Fibroblast of skin of right biceps (primary cell): ENCODE measurements at places on chromosomes 2 and 18.

- DNase-seq, result peak; percentile 77
Observed at GRCh38 chr2:158414538-158414937, 42.0 kb downstream of the CCDC148 start.

DNA sequence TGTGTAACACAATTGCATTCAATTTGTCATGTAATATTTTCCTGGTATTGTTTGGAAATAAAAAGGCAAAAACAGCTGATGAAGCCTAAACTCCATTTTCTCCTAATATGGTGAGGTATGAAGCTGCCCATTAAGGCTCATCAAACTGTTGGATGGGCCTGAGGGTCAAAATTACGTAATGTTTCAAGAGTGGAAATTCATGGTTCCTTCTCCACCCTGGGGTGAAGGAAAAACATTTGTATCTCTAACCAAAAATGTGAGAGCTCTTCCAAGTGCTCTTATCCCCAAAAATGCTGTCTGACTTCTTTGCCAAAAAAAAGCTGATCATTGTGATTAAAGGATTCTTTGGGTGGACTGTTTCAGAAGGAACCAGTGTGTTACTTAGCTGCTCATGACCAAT, 91.8 kb downstream of the ARHGAP28 start:
- DNase-seq, result peak; percentile 65

DNA sequence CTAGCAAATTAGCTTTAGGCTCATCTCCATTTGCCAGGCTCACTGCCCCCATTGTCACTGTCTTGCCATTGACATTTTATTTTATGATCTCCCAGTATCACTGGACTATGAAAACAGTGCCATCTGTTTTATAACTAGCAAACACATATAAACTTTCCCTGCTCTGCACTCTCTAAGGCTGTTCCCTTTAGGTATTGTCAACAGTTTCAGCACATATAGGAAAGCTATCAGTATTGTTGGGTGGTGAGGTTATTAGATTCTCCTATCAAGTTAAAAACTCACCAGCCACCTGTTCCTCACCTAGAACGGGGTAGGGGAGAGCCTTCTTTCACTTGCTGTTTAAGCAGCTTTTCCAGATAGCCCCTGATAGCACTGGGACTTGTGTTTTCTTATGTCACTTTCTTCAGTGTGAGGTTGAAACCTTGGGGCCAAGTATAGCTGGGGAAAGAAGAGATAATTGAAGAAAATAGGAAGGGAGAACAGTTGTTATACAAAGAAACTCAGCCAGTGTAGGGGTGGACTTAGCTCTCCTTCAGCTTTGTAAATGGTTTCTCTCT, 32.5 kb downstream of the CFLAR start:
- DNase-seq, result no peak

DNA sequence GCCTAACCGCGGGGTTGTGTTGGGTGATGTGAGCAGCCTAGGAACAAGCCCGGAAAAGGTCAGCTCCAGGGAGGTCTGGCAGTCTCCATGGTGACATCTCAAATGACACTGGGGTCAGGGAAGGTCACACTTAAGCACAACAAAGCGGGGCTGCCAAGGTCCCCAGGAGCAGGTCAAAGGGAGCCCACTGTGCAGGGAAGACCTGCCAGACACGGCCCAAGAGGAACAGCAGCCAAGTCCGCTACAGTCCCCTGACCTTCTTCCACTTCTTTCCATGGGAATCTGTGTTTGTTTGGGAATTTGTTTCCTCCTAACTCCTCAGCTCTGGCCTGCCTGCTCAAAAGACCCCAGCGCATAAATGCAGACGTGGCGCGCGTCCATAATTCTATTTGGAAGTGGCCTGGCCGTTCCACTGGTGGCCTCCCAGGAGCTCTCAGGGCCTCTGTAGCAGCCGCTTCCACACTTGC, 232.1 kb upstream of the COPS8 start:
- no peak for DNase-seq

DNA sequence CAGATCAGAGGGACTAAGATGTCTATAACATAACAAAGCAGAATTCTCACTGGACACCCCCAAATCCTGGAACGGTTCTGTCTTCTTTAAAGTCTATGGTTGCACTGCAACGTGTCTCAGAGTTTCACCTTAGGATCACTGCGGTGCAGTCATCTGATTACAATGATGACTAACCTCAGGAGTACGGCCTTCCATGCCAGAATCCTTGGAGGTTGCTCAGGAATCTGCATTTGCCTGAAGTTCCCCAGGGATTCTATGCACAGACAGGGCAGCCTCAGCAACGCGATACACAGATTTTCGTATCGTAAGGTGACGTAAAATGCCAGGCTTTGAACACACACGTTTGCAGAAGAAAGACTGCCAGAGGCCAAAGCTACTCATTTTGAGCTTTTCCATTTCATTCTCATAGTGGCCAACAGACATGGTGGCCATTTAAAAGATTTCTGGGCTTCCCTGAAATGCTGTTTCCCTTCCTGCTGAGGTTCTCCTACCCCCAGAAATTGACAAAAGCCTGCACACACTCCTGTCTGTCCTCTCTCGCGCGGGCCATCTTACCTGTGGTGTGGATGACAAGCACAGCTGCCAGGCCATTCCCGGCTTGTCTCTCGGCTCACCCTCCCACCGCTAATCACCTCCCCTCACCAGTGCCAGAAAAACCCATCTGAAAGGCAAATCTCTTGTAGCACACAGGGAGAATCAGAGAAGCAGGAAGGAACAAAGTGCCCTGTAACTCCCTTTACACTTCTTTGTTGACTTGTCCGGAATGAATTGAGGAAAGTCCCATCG, 148.8 kb downstream of the ACKR3 start:
- DNase-seq, result peak; percentile 65

DNA sequence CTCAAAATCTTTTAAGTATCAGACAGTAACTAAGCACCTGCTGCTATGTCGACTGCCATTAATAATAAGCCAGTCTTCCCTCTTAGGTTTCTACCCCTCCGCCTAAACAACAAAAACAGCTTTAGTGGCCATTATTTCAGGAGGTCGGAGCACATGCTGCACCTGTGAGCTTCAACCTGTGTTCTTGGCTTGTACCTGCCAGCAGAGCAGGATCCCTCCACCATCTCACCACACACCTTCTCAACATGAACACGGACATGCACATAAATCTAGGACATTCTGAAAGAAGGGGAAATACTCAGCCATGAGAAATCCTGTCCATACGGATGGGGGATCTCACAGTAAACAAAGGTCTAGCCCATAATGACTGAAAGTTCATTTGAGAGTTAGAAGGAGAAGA, 3.7 kb downstream of the CYB5A start:
- no peak for DNase-seq

GRCh38 chr2:44906972-44907371, 34.5 kb upstream of the SIX3 start:
- no peak for DNase-seq

- peak; percentile 55 for DNase-seq
Observed at GRCh38 chr2:170425281-170425751, 247.4 kb downstream of the MYO3B start.

GRCh38 chr2:157245846-157246764, 11.4 kb upstream of the GALNT5 start:
- DNase-seq, result peak; percentile 96

DNA sequence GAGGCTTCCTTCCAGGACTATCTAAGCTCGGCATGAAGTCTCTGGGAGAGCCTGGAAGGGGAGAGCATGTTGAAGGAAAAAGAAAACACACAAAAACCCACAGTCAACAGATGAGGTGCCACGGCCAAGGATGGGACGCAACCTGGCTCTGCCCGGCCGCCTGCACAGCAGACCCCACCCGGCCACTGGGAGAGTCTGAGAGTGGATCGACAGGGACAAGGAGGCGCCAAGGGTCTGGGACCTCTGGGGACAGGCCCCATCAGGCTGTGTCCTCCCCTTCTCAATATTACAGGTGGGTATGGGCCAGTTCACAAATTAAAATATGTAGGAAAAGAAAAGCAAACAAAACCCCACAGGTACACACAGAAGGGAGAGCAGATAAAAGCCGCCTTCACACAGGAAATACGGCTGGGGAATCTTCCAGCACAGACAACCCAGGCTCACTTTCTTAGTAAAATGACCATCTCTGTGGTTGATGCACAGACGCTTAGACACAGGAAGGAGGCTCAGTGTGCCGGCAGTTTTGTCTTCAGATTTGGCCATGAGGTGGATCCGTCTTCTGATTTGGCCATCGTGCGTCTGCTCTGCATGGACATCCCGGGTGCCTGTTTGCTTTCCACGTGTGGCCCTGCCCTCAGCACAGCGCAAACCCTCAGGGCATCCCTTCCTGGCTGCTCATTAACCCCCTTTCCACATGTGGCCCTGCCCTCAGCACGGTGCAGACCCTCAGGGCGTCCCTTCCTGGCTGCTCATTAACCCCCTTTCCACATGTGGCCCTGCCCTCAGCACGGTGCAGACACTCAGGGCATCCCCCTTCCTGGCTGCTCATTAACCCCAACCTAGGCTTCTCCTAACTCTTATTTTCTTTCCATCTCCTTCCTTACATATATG, 138.4 kb downstream of the EIPR1 start:
- no peak for DNase-seq

DNA sequence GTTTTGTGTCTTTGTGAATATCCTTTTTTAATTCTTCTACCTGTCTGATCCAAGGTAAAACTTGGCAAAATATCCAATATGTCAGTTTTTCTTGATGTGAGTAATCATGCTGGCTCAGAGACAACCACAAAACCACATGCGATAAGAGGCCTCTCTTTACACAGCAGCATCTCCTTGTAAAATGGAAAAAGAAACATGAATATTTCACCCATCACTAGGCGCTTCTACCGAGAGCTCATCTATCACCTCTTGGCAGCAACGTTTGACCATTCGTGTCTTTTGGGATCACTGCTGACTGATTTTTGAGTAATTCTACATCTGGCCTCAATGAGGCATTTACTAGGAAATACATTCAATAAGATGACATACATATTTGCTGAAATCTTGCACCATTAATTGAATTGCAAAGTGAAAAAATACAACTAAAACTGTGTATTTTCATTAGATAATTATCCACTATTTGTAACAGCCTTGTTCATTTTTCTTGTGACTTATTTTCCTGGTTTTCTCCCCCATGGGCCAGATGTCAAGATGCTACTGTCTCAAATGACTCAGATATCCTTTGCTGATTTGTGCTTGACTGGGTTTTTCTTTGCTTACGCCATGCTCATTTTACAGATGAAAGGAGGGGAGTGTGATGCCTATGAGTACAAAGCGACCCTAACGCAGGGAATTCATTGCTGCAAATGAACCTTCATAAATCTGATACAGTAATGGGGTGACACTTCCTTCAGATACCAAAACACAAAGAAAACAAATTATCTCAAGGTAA, 467.5 kb downstream of the FBXO15 start:
- DNase-seq, result peak; percentile 46

GRCh38 chr18:55086906-55087305, 127.6 kb upstream of the CCDC68 start:
- DNase-seq, result no peak

DNA sequence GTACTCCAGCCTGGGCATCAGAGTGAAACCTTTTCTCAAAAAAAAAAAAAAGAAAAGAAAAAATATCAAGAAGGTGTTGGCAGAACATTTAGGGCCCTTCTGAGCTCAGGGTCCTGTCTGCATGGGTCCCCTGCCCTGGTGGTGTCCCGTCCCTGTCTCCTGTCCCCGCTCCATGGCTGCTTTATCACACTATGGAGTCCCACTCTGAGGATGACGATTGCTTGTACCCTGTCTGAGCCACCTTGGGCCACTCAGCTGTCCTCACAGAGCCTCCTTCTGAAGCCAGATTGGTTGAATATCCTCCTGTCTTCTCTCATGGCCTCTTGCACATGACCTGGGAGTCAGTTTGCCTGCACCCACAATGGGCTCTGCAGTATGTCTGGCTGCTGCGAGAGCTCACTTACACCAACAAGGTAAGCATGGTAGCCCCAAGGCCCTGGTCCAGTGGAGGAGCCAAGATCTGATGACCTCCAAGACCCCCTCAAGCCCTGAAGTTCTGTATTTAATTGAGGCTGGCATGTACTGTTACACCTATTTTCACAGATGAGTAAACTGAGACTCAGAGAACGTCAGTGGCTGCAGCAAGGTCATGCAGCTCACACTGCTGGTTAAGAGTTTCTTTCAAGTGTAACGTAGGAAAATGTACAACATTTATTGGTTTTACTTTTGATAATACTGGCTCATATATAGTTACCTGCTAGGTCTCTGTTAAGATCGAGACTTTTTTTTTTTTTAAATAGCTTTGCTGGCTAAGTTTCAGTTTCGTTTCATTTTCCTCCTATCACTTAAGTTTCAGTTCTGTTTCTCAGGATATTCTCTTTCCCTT, 16.9 kb upstream of the ZCCHC2 start:
- DNase-seq, result no peak

DNA sequence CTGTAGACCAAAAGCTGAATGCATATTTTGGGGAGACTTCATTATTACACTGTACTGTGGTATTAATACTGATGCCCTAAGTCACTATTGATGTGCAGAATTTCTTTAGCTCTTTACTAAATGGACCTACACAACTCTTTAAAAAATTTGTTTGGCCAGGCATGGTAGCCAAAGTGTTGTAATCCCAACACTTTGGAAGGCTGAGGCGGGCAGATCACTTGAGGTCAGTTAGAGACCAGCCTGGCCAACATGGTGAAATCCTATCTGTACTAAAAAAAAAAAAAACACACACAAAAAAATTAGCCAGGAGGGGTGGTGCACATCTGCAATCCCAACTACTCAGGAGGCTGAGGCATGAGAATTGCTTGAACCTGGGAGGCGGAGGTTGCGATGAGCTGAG, 6.4 kb downstream of the TMEM182 start:
- no peak for DNase-seq

- peak; percentile 35 for DNase-seq
Observed at GRCh38 chr2:32712870-32713269, 85.0 kb downstream of the TTC27 start.

DNA sequence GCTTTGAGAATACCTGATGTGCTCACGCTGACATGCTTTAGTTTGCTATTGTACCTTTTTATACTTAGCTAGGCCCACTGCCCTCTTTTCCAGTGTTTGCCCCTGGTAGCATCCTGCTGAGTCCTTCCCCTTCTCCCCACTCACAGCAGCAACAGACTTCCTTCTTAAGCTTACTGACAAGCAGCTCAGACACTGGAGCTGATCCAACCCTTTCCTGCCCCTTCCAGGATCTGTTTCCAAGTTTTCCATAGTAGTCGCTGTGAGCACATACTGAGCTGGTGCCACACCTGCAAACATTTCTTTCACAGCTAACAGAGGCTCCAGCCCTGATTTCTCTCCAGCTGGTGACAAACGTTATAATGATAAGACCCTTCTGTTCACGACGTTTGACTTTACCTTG, 991.4 kb upstream of the CELF4 start:
- no peak for DNase-seq

- DNase-seq, result no peak
Observed at GRCh38 chr18:58112174-58112573, 68.1 kb downstream of the NEDD4L start.

GRCh38 chr2:64922482-64923384, 66.5 kb upstream of the SLC1A4 start:
- no peak for DNase-seq

- no peak for DNase-seq
Observed at GRCh38 chr2:69437751-69438154, 518 bp upstream of the NFU1 start.

DNA sequence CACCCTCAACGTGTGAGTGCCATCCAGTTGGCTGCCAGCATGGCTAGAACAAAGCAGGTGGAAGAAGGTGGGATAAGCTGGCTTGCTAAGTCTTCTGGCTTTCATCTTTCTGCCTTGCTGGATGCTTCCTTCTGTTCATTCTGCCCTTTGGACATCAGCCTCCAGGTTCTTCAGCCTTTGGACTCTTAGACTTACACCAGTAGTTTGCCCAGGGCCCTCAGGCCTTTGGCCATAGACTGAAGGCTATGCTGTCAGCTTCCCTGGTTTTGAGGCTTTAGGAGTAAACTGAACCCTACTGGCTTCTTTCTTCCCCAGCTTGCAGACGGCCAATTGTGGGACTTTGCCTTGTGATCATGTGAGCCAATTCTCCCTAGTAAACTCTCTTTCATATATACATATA, 155.0 kb upstream of the SERTAD2 start:
- DNase-seq, result no peak
